T-helper 17 cell (primary cell): ENCODE measurements at places on chromosomes 12 and 14.

DNA sequence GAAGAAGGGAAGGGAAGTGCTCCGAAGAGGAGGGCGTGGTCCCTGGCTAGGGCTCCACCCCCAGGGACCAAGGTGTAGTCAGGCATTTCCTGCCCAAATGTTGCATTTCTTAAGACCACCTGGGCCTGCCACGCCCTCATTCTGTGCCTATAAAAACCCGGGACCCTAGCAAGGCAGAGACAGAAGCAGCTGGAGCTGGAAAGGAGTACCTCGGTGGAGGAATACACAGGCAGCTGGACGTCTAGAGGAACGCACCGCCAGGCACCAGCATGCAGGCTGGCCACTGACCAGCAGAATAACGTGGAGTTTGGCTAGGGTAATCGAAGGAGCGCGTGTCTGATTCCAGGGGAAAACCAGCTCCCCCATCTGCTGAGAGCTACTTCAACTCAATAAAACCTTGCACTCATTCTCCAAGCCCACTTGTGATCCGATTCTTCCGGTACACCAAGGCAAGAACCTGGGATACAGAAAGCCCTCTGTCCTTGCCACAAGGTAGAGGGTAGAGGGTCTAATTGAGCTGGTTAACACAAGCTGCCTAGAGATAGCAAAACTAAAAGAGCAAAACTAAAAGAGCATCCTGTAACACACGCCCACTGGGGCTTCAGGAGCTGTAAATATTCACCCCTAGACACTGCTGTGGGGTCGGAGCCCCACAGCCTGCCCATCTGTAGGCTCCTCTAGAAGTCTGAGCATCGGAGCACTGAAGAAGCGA, 21.0 kb downstream of the CFL2 start:
- no peak for DNase-seq

- no peak for DNase-seq
Measured at GRCh38 chr14:93855737-93856136, 67.5 kb upstream of the PRIMA1 start.

GRCh38 chr14:104431351-104431928, 148.1 kb upstream of the C14orf180 start:
- DNase-seq = no peak

DNA sequence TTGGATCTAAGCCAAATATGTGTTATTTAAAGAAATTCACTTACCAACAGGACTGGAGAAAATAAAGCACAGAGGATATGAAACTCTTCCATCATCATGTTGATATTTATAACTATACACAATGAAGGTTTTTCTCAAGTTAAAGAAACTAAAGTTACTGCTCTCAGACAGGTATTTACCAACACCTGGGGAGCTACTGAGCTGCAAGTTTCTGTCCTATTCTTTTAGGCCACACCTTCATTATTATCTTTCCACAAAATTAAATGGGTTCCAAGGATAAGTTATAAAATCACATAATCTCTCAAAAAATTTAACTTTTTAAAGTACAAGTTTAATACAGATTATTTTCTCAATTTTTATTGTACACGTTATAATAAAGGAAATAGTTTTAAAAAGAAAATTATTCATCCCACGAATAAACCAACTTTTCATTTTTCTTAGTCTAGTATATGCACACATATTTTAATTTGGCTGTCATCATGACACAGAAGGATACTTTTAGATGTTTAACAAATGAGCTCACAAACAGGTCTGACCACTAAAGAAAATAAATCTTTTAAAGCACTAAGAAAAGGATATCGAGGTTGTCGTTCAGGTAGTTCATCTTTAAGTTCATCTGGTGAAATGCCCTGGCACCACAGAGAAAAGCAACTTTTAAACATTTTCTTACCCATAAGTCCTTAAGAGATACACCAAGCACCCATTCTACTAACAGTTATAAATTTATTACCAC, 7.8 kb downstream of the GMFB start:
- no peak for DNase-seq

- DNase-seq = no peak
Measured at GRCh38 chr14:23033801-23034497, 751 bp downstream of the PSMB5 start.

DNA sequence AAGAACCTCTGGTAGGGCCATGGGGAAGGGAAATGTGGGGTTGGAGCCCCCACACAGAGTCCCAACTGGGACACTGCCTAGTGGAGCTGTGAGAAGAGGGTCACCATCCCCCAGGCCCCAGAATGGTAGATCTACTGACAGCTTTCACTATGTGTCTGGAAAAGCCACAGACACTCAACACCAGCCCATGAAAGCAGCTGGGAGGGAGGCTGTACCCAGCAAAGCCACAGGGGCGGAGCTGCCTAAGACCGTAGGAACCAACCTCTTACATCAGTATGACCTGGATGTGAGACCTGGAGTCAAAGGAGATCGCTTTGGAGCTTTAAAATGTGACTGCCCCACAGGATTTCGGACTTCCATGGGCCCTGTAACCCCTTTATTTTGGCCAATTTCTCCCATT, 97.8 kb downstream of the HMGA2 start:
- DNase-seq = no peak
